Osteoblast (primary cell): ENCODE measurements at places on chromosomes 2 and 18. TPM values are rescaled to one million over a fixed set of nuclear protein-coding genes. Genes with fewer than 3 reads are reported as not detected.

DNA sequence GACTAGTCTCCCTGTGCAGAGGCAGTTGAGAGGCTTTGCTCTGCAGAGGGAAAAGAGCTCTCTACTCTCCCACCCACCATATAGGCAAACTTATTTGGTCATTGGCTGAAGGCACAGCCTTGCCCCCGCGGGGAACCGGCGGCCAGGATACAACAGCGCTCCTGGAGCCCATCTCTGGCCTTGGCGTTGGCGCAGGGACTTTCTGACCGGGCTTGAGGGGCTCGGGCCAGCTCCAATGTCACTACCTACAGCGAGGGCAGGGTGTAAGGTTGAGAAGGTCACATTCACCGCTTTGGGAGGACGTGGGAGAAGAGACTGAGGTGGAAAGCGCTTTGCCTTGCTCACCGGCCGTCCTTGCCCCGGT, 2.2 kb downstream of the ONECUT2 start:
- no peak for DNase-seq

Gene PPP1R1C
- 0.29 and 0.36 TPM in 2 replicates for total RNA-seq

DNA sequence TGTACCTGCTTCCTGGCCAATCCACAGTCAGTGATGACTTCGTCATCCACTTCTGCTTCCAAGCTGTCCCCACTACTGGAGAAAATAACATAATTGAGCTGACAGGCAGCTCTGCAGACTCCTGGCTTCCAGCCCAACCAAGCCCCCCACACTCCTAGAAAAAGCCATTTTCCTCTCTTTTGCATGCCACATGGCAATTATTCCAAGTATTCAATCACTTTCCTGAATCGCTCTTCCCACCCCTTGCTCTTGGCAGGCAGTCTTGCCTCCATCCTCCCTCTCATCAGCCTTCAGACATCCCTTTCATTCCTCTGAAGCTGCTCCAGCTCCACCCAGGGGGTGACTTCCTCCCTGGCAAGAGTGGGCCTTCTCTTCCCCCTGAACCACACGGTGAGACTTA, 14.3 kb upstream of the ST8SIA5 start:
- no peak for DNase-seq

Gene IL37
- total RNA-seq: not detected in 2 replicates

DNA sequence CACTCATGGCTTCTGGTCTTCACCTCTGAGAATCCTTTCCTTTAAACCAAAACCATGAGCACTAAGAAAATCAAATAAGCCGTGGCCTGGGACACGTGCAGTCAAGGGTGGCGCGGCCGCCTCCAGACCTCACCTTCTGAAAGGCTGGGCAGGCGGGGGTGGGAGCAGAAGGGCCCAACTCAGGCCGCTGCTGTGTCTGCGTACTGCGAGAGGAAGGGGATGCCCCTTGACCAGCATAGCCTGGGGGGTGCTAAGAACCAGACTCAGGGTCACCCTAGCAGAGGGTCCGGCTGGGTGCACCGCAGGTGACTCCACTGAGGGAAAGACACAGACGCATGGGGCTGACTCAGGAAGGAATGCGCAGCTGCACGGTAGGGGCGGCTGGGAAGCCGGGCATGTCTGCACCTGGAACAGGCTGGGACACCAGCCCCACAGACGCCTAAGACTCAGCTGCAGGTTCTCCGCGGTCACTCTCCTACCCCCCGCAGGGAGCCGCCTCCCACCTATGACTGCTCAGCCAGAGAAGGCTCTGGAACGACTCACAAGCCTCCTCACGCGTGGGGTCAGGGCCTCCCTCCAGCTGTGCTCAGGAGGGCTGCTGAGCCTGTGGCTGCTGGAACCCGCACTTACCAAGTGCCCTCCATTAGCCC, 432.4 kb upstream of the MYT1L start:
- DNase-seq: no peak

- peak; percentile 84 for DNase-seq
These were observed 18.0 kb downstream of the SFXN5 start for GRCh38 chr2:73053316-73054114.

DNA sequence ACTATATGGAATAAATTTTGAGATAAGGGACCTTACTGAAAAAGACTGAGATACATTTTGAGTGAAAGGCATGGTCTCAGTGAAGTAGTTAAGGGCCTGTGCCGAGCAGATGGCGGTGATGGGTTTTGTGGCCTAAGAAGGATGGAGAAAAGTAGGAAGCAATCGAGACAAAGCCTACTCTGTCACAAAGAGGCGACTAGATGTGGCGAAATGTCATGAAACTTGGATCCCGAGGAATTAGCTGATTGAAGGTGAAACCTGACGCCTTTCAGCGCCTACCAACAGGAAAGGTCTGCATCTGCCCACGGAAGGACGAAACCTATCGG, 558 bp upstream of the CEP192 start:
- no peak for DNase-seq

Gene M1AP
- under 0.01 and 0.29 TPM in 2 replicates for total RNA-seq

Gene REEP1
- 0.36 TPM in 1 of 2 replicates, not detected in the other for total RNA-seq

GRCh38 chr2:207416900-207417299, 112.9 kb upstream of the CREB1 start:
- DNase-seq: no peak

DNA sequence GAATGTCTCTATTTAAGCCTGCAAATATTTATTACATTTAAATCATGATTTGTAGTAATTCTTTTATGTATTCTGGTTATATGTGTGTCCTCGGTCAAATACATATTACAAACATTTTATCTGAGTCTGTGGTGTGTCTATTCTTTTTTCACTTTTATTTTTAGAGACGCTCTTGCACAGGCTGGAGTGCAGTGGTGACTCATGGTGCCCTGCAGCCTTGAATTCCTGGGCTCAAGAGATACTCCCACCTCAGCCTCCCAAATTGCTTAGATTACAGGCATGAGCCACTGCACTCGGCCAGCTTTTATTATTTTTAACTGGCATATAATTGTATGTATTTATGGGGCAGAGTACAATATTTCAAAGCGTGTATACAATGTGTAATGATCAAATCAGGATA, 47.5 kb downstream of the ARID5A start:
- DNase-seq: no peak

Gene DAW1
- under 0.01 TPM in 1 of 2 replicates, not detected in the other for total RNA-seq

Gene IER3IP1
- total RNA-seq: 18.5 and 20.6 TPM in 2 replicates

Gene LYPD1
- 2.5 and 5.9 TPM in 2 replicates for total RNA-seq

Gene LINC00305
- total RNA-seq: not detected in 2 replicates

- DNase-seq: peak; percentile 87
These were observed 194.1 kb downstream of the CLIP4 start for GRCh38 chr2:29309090-29310029.

DNA sequence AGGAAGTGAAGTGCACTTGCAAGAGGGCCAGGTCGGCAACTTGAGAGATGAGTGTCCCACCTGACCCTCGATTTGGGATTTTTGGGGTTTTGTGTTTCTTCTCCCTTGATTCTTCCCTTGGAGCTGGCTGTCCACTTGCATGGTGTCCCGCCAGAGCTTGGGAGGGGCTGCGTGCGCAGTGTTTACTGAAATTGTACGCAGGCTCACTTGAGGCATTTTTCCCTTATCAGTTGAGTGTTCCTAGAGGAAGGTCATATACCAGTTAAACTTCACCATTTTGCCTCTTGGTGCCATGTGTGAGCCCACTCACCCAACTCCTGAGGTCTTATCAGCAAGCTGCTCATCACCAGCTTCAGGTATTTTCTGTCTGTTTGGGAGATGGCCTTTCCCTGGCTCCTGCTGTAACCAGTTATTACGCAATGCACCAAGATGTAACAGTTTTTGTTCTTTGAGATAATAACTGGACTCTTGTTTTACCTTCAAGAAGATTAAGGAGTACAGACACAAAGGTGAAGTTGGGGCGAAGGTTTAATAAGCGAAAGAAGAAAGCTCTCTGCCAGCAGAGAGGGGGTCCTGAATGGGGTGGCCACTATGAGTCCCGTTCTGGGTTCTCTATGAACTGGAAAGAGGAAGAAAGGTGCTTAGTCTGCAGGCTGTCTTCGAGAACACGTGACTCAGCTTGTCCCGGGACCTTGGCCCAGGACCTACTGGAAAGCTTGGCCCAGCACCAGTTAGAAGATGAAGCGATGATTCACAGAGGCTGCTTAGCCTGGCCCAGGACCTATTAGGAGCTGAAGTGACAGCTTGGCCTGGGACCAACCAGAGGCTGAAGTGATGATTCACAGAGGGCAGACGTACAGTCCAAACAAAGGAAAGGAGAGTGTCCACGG, 21.5 kb upstream of the TXNL4A start:
- peak; percentile 98 for DNase-seq

DNA sequence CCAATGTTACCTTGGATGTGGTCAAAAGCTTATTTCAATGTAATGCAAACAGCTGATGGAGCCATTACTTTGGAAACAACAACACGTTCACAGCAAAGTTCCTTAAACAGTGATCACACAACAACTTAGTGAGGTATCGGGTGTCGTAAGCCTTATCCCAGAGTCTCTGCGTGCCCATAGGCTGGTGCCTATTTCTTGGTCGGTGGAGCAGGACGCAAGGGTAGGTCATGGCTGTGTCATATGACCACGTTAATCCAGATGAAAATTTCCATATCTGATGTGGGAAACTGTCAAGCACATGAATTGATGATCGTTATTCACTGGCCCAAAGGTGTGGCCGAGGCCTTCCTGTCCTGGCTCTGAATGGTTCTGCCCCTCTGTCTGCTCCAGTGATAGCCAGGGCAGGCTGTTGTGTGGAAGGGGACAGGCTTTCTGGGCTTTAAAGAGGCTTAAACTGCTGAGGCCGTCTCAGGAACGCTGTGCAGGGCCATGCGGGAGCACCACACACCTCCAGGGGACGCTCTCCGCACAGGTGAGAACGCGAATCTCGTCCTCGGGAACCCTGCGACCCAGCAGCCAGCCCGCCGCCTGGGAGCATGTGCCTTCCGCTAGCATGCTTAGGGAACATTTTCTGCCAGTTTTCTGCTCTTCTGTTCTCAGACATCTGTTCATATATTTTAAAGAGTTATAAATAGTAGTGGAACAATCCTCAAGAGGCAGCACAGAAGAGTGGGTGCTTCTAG, 90.6 kb downstream of the KCTD1 start:
- no peak for DNase-seq

Gene ANKAR
- total RNA-seq: 14.1 TPM in 2 replicates

DNA sequence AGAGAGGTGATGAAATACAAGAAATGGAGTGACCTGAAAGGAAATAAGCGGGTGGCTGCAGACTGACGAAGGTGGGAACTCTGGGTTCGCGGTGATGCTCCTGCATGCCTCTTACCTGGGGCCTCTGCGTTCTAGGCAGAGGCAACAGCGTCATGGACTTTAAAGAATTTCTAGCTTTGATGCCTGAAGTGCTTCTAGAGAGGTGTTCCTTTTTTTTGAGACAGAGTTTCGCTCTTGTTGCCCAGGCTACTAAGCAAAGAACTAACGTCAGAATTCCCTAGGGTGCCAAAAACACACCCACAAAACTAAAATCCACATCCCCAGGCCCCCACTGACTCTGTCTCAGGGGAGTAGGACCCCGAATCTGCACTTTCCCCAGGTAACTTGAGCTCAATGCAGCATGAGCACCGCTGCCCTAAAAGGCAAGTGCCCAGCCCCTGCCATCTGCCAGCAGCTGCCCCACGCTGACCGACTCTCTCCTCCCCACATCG, 110.5 kb upstream of the ID2 start:
- DNase-seq: peak; percentile 29

DNA sequence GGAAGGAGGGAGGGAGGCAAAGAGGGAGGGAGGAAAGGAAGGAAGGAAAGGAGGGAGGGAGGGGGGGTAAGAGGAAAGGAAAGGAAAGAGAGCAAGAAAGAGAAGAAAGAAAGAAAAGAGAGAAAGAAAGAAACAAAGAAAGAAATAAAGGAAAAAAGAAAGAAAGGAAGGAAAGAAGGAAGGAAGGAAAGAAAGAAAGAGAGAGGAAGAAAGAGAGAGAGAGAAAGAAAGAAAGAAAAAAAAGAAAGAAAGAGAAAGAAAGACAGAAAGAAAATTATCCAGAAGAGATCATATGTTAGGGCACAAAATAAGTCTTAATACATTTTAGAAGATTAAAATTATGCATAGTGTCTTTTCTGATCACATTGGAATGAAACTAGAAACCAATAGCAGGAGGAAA, 24.3 kb upstream of the TFCP2L1 start:
- DNase-seq: no peak

DNA sequence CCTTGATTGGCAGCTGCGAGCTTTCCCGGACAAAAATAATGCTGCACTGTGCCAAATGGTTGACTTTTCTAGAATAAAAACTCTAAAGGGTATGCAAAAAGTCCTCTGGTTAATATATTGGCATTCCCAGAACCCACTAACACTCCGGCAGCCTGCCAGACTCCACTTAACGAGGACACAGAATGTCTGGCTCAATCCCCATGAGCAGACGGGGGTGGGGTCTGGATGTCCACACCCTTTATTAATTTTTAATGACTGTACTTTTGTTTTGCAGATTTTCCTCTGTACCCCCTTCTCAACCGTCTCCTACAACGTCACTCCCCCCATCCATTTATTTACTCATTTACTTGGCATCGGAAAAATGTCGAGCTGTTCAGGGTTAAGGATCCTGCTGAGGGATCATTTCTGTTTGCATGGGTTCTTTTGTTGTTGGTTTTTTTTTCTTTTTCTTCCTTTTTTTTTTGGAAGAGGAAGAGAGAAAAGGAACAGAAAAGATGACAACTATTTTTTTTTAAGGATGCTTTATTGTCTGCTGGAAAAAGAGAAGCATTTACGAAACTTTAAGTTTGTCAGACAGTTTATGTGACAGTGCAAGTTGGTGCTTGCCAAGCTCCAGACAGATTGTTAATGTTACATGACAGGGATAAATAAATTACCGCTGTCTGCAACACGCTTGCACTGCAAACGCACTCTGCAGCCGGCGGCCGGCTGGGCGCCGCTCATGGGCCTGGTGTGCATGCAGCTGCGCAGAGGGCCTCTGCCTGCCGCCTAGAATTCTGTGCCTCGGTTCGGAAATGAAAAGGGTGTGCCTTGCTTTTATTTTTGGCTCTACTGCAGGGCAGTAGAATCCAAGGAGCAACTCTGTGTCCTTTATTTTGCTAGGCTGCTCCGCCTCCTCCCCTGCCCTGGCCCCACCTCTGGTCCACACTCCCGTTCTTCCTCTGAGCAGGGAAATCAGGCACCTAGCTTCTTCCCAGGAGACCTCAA, 3.6 kb downstream of the LDLRAD4 start:
- DNase-seq: no peak

DNA sequence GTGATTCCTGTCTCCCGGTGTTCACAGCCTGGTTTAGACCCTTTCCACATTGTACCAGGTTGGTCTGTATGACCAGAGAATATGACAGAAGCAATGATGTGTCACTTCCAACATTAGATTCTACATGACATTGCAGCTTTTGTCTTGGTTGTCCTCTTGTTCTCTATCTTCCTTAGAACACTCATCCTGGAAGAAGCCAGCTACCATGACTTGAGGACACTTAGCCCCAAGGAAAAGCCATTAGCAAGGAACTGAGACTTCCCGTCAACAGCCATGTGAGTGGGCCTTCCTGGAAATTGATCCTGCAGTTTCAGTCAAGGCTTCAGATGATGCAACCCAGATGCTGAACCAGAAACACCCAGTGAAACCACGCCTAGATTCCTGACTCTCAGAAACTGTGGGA, 143.3 kb downstream of the MREG start:
- DNase-seq: no peak

Gene GRHL1
- total RNA-seq: 0.29 and 0.36 TPM in 2 replicates

Gene GAREM1
- total RNA-seq: 3.6 and 5.0 TPM in 2 replicates

GRCh38 chr2:183684686-183685085, 560.4 kb downstream of the NUP35 start:
- no peak for DNase-seq

Gene IL1RL2
- 0.72 and 1.2 TPM in 2 replicates for total RNA-seq

Gene BOD1L2
- not detected in 2 replicates for total RNA-seq
